SK-N-SH (cell line): ENCODE measurements at places on chromosomes 7 and 10.

GRCh38 chr7:116802144-116802745 is 60.1 kb upstream of the CAPZA2 start:
- no peak for DNase-seq

DNA sequence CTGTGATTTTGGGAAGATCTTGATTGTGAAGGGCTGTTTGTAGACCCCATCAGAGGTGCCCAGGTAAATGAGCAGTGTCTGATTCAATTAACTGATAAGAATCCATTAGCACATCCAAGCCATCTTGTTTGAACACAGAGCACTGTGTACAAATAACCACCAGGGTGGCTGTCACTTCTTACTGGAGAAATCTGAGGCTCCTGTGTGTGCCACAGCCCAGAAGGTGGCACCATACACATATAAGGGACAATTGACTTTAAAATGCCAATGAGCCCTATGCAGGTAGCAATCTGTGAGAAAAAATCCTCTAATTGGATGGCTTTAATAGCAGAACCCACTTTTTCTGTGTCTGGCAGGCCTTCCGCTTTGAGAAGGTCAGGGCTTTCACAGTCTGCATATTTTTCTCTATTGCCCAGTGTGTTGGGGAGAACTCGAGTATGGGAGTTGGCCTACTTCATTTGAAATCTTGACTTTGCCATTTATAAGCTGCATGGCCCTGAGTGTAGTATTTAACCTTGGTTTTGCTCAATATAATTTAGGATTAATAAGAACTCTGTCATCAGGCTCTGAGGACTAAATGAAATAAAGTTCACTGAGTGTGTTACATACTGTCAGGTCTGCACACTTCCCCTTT is 517.4 kb downstream of the CCSER2 start:
- peak; percentile 50 for DNase-seq

- peak; percentile 79 for DNase-seq
Observed at GRCh38 chr10:102065561-102066398, 631 bp downstream of the HPS6 start.

DNA sequence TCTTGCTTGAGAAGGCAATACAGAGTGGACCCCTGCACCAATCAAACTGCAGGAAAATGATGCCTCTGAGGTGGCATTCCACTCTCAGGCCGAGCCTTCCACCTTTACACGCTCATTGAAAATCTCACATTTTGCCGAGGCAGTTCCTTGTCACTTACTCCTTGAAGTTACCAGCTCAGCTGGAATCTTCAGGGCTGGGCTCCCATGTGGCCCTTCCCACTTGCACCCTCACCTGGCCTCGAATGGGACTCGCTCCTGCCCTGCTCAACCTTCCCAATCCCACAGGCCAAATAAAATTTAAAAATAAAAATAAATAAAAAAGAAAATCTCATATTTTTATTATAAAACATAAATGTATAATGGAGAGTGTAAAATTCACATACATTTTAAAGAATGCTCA is 790.7 kb upstream of the COBL start:
- no peak for DNase-seq

DNA sequence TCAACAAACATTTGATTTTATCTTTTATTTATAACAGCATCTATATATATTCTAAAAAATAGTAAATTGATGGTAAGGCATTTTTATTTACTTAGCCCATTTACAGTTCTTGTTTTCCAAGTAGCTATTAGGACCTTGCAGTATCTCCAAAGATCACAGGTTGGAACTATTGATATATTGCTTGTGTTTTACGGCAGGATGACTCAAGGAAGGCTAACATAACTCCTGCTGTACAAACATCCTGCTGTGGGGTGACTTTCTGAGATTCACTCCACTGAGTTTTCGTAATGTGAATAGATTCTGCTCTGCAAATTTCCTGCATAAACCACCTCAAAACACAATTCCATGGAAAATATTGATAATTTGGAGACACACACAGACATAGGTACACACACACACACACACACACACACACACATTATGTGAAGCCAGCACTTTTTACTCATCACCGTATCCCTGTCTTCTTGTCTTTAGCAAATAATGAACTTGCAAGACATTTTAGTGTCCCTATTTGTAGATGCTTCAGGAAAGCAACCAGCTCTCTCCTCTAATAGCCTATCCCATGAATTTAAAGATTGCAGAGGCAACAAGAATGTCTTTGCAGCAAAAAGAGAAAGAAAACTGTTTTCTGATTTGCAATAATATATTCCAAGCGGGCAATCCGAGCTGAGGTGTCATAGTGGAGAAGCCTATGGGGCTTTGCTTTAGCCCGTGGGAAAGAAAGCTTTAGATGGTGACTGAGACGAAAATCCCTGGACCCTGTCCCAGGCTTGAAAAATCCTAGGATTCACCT is 722 bp downstream of the AGR2 start:
- DNase-seq: no peak

GRCh38 chr7:55515569-55516279 is 56.6 kb downstream of the VOPP1 start:
- DNase-seq: no peak

DNA sequence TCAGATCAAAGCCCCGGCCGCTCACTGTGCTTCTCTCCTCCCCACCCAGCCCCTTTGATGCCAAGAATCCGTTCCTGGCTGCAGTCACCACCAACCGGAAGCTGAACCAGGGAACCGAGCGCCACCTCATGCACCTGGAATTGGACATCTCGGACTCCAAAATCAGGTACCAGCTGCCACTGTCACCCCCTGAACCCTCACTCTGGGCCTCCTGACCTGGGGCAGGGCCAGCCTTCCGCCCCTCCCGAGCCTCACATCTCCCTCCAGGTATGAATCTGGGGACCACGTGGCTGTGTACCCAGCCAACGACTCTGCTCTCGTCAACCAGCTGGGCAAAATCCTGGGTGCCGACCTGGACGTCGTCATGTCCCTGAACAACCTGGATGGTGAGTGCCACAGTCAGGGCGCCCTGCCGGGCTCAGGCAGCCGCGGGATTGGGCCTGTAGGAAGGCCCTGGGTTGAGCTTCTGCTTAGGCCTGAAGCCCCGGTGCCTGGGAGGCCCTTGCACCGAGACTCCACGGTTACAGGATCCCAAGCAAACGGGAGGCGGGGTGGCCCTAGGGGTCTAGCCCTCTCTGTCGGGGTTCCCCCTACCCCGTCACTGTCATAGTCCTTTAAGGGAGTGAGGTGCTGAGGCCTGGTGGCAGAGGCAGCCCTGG is 10.8 kb downstream of the TMEM120A start:
- DNase-seq: peak; percentile 44

DNA sequence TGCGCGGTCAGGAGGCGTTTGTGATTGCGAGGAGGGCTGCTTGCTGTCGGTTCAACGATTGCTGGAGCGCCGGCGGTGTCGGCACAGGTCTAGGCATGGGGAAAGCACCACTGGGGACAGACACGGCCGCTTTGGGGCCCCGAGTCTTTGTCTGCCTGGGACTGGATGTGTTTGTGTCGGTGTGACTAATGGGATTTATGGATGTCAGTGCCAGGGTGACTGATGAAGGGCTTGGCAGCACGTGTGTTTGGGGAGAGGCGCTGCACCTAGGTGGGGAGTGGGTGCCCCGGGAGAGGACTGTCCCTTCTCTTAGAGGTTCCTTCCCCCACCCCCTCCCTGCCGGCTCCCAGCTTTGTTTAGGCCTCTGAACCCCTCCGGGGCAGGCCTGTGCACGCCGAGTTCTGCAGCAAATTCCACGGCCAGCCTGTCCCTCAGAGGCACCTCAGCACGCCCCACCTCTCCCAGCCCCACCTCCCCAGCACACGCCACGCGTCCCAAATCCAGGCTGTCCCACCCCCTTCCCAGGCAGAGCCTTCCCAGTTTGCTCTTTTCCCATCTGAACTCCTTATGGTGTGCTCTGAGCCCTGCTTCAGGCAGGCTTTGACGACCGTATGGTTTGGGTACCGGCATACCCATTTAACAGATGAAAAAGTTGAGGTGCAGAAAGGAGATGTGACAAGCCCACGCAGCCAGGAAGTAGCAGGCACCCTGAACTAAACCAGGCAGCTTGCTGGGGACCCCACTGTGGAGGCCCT is 6.4 kb upstream of the TNRC18 start:
- DNase-seq: no peak

GRCh38 chr7:91496251-91496820 is 232.1 kb downstream of the FZD1 start:
- no peak for DNase-seq

DNA sequence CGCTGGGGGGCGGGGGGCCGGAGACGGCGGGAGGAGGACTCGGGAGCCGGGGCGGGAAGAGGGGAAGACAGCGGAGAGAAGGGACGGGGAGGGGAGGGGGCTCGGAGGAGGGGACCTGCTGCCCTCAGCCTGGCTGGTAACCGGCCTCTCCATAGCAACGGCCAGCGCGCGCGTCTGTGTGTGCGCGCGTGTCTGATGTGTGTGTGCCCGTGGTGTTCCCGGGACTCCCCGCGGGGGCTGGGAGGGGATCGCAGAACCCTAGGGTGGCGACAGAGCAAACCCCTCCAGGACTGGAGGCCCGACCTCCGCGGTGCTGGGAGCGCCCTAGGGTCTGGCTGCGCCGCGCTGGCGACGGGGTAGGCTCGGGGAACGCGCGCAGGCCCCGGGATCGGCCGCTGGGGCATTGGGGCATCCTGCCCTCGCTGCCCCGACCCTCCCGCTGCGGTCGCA is 356.3 kb downstream of the DNAJB6 start:
- DNase-seq: peak; percentile 58

- peak; percentile 81 for DNase-seq
Observed at GRCh38 chr7:154914996-154915380, 87.9 kb downstream of the PAXIP1 start.

DNA sequence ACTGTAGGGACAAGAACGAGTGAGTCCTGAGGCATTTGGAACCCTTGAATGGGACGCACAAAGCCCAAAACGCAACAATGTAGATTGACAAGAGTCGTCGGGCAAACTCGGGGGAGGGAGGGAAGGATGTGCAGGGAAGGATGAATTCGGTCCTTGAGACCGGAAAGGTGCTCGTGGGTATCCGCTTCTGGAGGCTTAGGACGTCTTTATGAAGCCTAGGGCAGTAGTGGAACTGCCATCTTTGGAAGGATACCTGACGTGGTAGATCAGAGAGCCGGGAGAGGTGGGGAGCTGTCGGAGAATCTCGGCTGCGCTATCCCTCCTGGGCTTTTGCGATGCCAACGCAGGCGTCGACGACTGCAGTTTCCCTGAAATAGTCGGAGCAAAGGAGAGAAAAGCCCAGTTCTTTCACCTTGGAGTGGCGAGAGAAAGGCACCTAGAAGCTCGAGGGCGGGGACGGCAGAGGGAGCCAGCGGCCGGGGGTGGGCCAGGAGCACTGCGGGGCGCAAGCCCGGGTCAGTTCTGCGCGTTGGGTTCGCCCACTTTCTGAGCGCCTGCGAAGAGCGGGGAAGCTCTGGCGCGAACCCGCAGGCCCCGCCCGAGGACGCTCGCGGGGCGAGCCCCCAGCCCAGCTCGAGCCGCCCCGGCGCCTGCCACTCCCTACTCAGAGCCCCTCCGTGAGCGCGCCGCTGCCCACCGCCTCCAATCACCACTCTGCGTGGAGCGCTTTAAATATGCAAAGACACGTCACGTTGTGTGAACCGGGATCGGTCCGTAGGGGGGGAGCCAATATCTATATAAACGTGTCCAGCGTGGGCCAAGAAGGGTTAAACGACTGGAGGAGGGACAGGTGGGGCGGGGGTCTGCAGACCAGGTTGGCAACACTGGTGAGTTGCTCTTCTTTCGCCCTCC is at the start of gene CYP26C1:
Gene CYP26C1 (plus strand): TSS at position 824 of the 912 bp plus-strand sequence. CDS start 466 bp downstream, outside the sequence.
- no peak for DNase-seq

- no peak for DNase-seq
Observed at GRCh38 chr10:112585960-112586359, 138.9 kb downstream of the VTI1A start.

- no peak for DNase-seq
Observed at GRCh38 chr7:48610705-48611104, 313.6 kb upstream of the CDC14C start.

- DNase-seq: no peak
Observed at GRCh38 chr7:106848851-106849442, 16.1 kb upstream of the PIK3CG start.

GRCh38 chr10:60253484-60253883 is 136.2 kb downstream of the ANK3 start:
- DNase-seq: no peak

GRCh38 chr7:98641646-98642500 is 24.8 kb downstream of the NPTX2 start:
- no peak for DNase-seq

DNA sequence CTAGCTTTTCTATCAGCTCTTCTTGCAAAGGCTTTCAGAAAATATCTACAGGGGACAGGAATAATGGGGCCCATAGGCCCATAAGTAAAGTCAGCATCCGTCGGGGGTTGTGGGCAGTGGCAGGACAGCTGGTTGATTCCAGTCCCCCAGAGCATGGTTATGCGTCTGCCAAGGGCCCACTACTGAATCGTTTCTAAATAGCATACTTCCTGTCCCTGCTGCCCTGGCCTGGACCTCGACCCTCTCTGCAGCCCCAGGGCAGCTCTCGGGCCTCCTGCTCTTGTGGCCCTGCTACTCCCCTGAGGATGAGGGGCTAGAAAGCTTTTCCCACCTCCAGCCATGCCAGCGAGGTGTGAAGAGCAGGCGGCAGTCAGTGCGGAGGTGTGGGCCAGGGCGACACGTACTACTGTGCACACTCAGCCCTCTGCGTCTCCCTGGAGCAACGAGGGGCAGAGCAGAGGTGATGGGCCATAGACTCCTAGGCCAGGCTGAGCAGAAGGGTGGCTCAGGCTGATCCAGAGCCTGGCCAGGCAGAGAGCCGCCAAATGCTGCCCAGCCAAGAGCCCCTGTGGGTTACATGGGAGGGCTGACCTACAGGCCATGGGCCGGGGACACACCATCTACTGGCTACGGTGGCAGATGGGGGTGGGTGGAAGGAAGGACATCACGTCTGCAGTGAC is 4.7 kb upstream of the OPN4 start:
- peak; percentile 44 for DNase-seq

DNA sequence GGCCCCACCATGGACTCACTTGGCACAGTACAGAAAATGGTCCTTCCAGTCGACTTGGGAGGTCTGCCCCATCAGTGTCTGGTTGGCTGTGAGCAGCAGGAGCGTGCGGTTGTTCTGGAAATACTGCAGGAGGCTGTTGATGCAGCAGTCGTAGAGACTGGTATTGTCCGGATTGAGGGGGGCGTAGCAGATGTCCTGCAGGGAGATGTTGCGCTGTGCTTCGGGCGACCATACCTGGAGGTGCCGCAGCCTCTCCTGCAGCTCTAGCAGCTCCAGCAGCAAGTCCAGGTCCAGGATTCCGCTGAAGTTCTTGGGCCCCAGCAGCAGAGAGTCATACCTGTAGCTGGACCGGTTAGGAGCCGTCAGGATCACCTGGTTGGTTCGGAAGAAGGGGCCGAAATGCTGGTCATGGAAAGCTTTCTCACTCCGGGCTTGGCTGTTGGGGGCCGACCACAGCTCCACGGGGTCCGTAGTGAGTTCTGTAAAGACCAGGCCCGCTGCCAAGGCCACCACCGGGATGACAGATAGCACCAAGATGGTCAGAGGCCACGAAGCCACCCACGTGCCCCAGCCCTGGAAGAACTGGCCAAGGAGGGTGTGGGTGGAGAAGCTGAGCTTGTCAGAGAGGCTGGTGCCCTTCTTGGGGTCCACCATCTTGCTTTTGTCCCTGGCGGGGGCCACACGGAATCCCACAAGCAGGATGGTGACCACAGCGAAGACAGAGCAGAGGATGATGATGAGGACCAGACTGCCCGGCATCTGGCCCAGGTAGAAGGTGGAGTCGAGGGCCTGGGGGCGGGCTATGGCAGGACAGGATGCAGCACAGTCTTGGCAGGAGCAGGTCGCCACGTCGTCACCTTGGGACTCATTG is 2.1 kb downstream of the NPC1L1 start:
- peak; percentile 21 for DNase-seq

GRCh38 chr7:68718097-68718551 is 880.2 kb upstream of the AUTS2 start:
- peak; percentile 68 for DNase-seq
